Stimulated activated CD4-positive, alpha-beta T cell treated with anti-CD3 and anti-CD28 coated beads, TNF-alpha, amount 100 ng/mL, for 1 hour (primary cell): ENCODE measurements at places on chromosomes 2 and 18.

- DNase-seq, result no peak
Measured at GRCh38 chr2:128602038-128602698, 283.5 kb upstream of the HS6ST1 start.

GRCh38 chr2:219995991-219996765 is 368.7 kb downstream of the SLC4A3 start:
- no peak for DNase-seq

GRCh38 chr18:6482198-6482977 is 67.7 kb upstream of the L3MBTL4 start:
- no peak for DNase-seq

DNA sequence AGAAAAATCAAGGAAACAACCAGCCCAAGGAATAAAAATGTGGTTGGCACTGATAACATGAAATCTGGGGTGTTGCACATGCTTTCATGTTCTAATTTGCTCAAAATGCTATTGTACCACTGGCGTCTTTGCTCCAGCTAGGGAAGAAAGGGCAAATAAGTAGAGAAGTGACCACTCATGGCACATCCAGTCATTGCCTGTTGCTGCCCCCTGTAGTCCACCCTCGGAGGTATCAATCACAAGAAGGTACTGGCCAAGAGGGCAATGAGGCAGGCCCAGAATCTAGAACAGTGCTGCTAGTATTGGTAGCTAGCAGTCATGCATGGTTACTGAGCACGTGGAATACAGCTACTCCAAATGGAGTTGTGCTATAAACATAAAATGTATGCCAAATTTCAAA is 213.4 kb downstream of the CDCA7 start:
- DNase-seq, result no peak

GRCh38 chr2:130387071-130387400 is 31.2 kb downstream of the PTPN18 start:
- no peak for DNase-seq

- DNase-seq, result no peak
Measured at GRCh38 chr2:142870526-142870925, 6.9 kb upstream of the KYNU start.

GRCh38 chr2:25618676-25619075 is 54.7 kb downstream of the DTNB start:
- DNase-seq, result no peak

GRCh38 chr2:172596776-172597175 is 40.9 kb downstream of the PDK1 start:
- no peak for DNase-seq

- DNase-seq, result no peak
Measured at GRCh38 chr2:174333017-174333371, 1.8 kb upstream of the SP9 start.

DNA sequence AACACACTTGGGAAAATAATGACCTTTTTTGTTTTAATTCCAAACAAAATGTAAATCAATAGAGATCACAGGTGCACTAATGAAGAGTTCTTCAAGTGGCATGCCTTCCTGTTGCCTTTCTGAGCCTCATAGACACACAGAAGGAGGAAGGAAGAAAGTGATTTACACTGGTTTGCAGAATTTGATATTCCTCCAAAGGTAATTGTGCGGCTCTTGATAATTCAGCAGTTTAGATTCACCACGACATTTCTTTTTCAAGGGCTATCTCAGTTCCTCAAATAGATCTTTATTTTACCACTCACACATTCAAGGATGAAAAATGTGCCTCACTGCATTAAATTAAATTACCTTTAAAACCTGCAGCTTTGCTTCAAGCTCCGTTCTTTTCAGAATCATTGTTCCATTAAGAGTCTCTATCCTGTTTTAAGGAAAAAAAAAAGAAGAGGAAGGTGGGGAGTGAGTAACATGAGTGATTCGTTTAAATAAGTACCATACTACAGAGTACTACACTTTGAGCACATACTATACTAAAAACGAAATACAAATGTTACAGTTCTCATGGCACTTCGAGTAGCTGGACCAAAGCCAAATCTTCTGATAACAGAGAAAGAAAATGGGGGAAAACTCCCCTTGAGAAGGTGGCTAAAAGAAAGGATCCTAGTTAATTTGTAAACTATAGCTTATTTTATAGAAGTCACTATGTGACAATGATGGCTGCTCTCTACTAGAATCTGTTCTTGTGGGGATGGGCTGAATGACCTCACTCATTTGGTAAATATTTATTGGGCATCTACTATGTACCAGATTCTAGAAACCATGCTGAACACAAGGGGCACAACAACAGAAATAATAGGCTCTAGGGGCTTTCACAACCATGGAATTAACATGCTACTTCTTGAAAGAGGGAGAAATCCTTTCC is 16.6 kb downstream of the CYTIP start:
- DNase-seq, result no peak

DNA sequence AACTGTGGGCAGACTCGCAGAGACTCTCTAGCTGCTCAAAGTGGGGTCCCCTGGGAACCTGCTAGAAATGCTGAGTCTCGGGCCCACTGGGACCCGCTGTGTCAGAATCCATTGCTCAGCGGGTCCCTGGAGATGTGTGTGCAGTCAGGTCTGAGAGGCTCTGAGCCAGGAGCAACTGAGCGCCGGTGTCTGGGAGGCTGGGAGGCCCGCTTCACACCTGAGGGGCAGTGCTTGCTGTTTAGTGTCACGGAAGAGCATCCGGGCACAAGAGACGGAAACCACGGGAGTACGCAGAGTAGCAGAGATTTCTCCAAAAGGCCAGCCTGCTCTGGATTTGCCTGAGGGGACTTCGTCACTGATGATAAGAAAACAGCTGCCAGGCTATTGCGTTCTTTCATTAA is 70.1 kb downstream of the EDAR start:
- no peak for DNase-seq

GRCh38 chr2:218482651-218483050 is 63.7 kb downstream of the VIL1 start:
- DNase-seq, result no peak

GRCh38 chr18:54946149-54946581 is 13.1 kb downstream of the CCDC68 start:
- DNase-seq, result no peak

DNA sequence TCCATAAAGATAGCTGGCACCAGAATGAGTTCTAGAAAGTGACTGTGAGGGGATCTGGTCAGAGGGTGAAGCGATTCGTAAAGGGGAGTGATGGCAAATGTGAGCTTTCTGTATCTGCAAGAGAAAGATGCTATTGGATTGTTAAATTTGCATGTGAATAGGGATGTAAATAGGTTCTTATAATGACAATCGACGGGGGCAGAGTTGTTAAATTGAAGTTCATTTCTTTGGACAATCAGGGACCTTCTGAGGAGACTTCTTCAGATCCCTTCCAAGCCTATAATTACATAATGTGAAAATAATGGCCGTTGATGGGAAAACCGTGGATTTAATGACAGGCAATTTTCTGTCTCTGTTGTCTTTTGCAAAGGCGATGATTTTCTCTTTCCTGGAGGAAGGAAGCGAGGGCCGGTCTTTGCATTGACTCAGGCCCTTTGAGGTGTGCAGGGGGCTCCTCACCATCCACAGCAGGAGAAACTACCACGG is 52.2 kb upstream of the TMEM18 start:
- DNase-seq, result no peak

DNA sequence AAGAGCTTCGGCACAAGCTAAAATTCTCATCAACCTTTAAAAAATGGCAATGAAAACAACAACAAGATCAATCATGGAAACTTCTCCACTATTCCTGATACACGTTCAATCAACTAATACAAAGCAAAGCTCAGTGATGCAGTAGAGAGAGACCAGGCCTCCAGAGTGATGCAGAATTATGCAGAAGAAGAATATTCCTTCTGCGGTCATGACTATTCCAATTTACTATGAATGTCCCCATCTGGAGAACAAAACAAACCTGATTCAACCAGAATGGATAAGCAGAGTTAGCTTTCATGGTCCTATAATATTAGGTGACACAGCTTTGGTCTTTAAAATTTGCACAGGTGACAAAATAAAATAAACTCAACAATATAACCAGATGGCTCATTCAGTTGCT is 12.5 kb upstream of the MBOAT2 start:
- no peak for DNase-seq

- DNase-seq, result no peak
Measured at GRCh38 chr18:13809043-13809430, 14.9 kb upstream of the MC5R start.

- DNase-seq, result no peak
Measured at GRCh38 chr2:66442516-66443185, 7.7 kb downstream of the MEIS1 start.

DNA sequence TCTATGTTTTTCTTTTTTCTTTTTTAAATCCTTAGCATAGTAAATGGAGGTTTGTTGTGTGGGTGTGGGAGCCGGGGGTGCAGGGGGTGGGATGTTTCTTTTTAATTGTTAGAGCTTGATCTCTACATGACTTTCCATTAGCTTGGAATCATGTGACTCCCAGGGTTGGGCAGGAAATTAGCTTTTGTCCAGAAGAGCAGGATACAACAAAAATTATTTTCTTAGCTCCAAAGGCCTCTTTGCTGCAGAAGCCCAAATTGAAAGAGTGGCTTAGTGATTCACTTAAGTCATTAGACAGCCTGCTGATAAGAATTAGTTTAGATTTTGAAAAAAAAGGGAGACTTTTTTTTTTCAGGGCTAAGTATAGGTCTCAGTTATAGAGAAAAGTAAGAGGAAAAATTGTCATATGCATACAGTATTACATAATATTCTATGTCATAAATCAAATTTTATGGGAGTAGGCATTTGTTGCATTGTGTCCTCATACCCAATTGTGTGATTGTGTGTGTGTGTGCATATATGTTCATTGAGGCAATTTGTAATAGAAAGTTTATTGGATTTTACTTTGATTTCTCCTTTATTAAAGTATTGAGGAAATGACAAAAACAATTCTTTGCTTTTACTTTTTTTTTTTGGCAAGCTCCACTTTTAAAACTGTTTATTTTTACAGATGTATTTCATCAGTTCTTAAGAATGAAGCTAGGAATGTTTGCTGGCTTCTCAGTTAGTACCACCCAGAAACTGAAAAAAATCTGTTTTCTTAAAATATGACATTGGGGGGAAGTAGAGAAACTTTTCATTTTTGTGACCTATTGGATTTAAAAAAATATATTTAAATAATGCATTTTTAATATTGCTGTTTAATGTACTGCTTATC is 47.4 kb downstream of the TSPYL6 start:
- no peak for DNase-seq

GRCh38 chr2:138503087-138503442 is 1.5 kb downstream of the SPOPL start:
- DNase-seq, result no peak

DNA sequence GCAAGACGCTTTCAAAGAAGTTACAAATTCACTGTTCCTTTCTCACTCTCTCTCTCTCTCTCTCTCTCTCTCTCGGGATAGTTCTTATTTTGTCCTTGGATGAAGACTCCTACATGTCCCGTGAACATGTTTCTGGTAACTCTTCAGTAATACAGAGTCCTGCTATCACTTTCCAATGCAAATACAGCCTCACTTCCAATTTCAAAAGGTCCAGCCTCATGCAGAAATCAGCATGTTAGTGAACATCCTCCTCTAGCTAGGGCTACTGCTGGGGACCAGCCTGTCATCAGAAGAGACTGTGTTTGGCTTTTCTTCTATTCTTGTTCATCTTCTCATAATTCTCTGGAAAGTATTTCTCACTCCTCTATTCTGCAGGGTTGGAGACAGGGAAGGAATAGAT is 1306.7 kb upstream of the CELF4 start:
- DNase-seq, result no peak

GRCh38 chr2:80111185-80111584 is 193.4 kb downstream of the LRRTM1 start:
- no peak for DNase-seq

GRCh38 chr2:101759162-101759561 is 61.7 kb downstream of the MAP4K4 start:
- no peak for DNase-seq

DNA sequence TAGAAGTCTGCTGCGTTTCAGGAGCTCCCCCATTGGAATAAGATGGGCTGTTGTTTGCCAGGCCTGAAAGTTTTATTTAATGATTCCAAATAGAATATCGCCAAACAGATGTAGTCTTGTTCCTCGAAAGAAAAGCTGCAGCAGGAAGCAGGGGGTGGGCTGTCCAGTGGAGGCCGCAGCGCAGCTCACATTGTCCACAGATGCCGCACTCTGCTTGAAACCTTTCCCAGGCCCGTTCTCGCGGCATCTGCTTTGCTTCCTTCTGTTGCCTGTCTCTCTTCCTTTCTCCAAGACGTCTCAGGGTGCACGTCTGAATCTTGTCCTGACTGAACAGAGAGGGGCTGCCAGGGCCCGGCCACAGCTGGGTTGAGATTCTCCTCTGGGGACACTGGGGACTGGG is 12.4 kb upstream of the IGFBP2 start:
- no peak for DNase-seq

DNA sequence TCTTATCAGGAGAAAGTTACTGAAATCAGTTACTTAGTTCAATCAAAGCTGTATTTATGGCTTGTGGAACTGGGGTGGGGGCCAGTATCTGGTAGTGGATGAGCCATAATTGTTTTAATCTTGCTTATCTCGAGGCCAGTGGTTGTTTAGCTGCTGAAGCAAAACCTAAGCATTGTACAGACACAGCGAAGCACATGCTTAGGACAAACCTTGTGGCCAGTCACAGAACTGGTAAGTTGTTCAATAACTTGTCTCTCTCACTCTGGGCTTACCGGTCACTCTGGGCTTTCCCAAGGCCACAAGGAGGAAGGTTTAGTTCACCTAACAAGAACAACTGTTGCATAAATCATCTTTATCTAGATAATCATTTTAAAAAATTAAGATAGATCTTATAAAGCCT is 296.6 kb upstream of the NETO1 start:
- no peak for DNase-seq

DNA sequence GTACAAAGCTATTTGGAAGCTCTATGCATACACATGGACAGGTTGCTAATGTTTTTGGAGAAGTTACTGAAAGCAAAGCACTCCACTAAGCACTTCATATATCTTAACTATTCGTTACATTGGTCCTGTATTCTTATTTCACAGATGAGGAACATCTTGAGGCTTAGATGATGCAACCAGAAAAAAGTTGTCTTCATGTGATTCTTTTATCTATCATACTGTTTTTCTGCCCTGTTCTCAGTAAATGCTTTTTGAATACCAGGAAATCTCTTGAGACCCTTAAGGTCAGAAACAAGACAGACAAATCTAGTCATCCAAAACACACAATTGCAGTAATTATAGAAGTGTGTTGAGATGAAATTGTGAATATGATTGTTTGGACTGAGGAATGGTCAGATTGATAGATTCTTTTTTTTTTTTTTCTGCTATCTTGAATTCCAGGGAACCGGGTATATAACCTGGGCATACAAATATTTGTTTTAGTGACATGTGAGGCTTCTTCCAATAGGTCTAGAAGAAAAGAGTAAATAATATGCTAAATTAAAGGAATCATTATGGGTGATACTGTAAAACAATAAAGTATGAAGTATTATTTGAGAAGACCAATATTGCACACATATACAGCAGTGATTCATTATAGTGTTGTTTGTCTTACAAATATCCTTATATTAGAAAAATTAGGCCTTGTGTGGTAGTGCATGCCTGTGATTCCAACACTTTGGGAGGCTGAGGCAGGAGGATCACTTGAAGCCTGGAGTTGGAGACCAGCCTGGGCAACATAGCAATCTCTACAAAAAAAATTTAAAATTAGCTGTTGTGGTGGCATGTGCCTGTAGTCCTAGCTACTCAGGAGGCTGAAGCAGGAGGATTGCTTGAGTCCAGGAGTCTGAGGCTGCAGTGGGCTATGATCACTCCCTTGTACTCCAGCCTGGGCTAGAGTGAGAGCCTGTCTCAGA is 33.7 kb downstream of the EHBP1 start:
- no peak for DNase-seq

- no peak for DNase-seq
Measured at GRCh38 chr18:56258178-56258577, 380.2 kb downstream of the TXNL1 start.

- no peak for DNase-seq
Measured at GRCh38 chr2:102142829-102143449, 393 bp downstream of the IL1R1 start.

- no peak for DNase-seq
Measured at GRCh38 chr2:6556755-6557154, 309.0 kb downstream of the CMPK2 start.
